Natural killer cell treated with Interleukin-12 subunit alpha and Interleukin-12 subunit beta and Interleukin-15 and Interleukin-18, amount 100 ng/mL, for 72 hours (primary cell): ENCODE measurements at places on chromosomes 7 and 10.
A peak's percentile ranks its signal among the peaks of the same experiment; 100 is the strongest.

DNA sequence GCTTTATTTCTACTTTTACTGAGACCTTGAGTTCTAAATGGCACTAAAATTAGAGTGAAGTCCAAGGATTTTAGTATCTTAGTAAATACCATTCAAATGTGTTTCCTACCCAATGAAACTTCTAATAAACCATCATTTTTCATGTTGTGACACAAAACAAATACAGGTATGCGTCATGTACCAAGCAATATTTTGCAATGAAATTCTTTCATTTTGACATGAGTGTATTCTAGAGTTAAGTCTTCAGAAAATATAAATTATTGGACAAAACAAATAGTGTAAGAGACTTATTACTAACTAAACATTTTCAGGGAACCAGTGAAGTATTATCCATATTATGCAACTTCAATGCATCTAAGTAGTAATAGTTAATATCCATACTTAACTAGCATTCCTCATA, 16.5 kb downstream of the HGF start:
- no peaks in the 10 kb centered on the region for H3K36me3 ChIP-seq
- H3K27ac ChIP-seq: no peak overlapping the region
- DNase-seq: no peak
- H3K27me3 ChIP-seq: no peaks in the 10 kb centered on the region
- H3K4me1 ChIP-seq: no peaks in the 10 kb centered on the region

DNA sequence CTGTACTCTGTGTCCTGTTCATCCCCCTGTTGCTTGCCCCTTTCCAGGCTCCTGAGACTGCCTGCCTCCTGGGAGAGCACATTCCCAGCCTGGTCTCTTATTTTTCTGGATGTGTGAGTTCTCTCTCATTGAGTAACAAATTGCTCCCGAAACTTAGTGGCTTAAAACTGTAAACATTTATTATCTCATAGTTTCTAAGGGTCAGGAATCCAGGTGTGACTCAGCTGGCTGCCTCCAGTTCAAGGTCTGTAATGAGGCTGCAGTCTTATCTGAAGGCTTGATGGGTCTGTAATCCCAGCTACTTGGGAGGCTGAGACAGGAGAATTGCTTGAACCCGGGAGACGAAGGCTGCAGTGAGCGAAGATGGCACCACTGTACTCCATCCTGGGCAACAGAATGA, 53.6 kb upstream of the PRR15 start:
- no peak for DNase-seq
- H3K27me3 ChIP-seq: no peaks in the 10 kb centered on the region
- no peak overlapping the region for H3K4me3 ChIP-seq

- peaks cover 8% of the 10 kb centered on the region for H3K4me1 ChIP-seq
- no peak overlapping the region for H3K27ac ChIP-seq
- H3K36me3 ChIP-seq: no peaks in the 10 kb centered on the region
- H3K27me3 ChIP-seq: peaks cover 17% of the 10 kb centered on the region
- no peak overlapping the region for H3K4me3 ChIP-seq
- no peak for DNase-seq
Measured at GRCh38 chr7:143210541-143210940, 11.3 kb upstream of the TAS2R40 start.

- H3K36me3 ChIP-seq: no peaks in the 10 kb centered on the region
- no peaks in the 10 kb centered on the region for H3K4me1 ChIP-seq
- no peak overlapping the region for H3K27ac ChIP-seq
- H3K27me3 ChIP-seq: no peaks in the 10 kb centered on the region
- DNase-seq: no peak
Measured at GRCh38 chr7:149748076-149748874, 25.1 kb downstream of the ZNF467 start.

GRCh38 chr10:96465599-96465998, 48.1 kb downstream of the TLL2 start:
- peaks cover 4% of the 10 kb centered on the region for H3K4me1 ChIP-seq
- H3K27ac ChIP-seq: no peak overlapping the region
- H3K36me3 ChIP-seq: peaks cover 2% of the 10 kb centered on the region

DNA sequence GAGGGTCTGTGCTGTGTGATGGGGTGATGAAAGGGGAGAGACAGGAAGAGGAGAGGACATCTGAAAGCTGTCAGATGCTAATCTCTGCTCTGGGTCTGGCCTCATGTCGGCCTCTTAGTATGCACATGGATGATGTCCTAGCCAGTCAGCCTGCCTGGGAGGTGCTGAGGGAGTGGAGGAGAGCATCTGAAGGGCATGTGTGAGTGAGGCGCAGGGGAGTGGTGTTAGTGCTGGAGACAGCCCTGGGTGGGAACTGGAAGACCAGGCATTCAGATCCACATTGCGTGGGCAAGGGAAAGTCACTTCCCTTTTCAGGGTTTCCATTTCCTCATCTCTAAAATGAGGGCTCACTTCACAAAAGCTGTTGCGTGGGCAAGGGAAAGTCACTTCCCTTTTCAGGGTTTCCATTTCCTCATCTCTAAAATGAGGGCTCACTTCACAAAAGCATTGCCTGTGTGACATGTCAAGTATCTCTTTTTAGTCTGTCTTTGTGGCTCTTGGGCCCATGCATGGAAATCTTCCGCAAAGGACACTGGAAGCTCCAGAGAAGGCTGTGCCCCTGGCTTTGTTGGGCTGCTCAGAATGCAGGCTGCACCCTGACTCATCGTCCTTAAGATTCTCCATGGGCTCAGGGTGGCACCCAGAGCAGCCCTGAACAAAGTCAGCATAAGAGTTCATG, 10.0 kb downstream of the SFTPD start:
- no peak for DNase-seq
- H3K4me3 ChIP-seq: no peak overlapping the region
- H3K36me3 ChIP-seq: no peaks in the 10 kb centered on the region
- H3K27ac ChIP-seq: no peak overlapping the region
- peaks cover 4% of the 10 kb centered on the region for H3K4me1 ChIP-seq

- H3K4me3 ChIP-seq: no peak overlapping the region
- H3K36me3 ChIP-seq: no peaks in the 10 kb centered on the region
- no peak overlapping the region for H3K27ac ChIP-seq
Measured at GRCh38 chr10:49625411-49625810, 11.6 kb downstream of the CHAT start.

DNA sequence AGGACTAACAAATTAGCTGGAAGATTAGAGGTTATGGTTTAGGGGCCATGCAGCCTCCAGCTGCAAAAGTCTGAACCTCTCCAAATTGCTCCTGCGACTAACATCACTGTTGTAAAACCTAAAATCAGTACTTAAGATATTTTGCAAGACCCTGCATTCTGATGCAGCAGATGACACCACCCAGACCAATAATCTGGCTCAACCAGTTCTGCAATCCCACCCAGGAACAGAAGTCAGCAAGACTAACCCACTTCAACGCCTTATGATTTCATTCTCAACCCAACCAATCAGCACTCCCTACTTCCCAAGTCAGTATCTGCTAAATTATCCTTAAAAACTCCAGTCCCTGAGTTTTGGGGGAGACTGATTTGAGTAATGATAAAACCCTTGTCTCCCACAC, 250.8 kb upstream of the MBL2 start:
- H3K4me1 ChIP-seq: peaks cover 3% of the 10 kb centered on the region
- H3K27ac ChIP-seq: no peak overlapping the region
- DNase-seq: no peak
- H3K36me3 ChIP-seq: peaks cover 5% of the 10 kb centered on the region
- H3K27me3 ChIP-seq: no peaks in the 10 kb centered on the region

GRCh38 chr7:108016841-108017775, 14.1 kb upstream of the LAMB1 start:
- H3K4me1 ChIP-seq: no peaks in the 10 kb centered on the region
- no peaks in the 10 kb centered on the region for H3K36me3 ChIP-seq
- no peak for DNase-seq
- peaks cover 10% of the 10 kb centered on the region for H3K27me3 ChIP-seq
- H3K27ac ChIP-seq: no peak overlapping the region

DNA sequence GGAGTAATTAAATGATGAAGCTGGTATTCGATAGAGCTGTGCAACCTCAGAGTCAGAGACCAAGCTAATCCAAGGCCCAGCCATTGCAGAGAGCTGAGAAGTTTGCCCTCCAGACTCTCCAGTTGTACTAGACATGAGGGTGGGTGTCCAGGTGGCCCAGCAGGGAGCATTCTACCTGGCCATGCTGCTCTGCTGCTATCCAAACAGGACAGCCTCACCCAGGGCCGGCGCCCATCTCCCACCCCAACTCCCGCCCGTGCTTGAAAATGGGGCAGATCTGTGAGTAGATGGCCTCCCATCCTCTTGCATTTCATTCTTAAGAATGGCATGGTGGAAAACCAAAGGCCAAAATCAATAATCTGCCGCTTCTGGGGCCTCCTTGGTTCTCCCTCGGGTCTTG, 124.2 kb downstream of the TCERG1L start:
- no peak overlapping the region for H3K27ac ChIP-seq
- no peak overlapping the region for H3K4me3 ChIP-seq
- H3K4me1 ChIP-seq: no peaks in the 10 kb centered on the region
- H3K36me3 ChIP-seq: no peaks in the 10 kb centered on the region
- peaks cover 32% of the 10 kb centered on the region for H3K27me3 ChIP-seq
- no peak for DNase-seq

GRCh38 chr7:93906267-93906666, at the start of gene GNGT1:
Gene GNGT1 (plus strand): TSS chr7:93906567. CDS start chr7:93906747, 180 bp downstream.
- DNase-seq: no peak
- H3K27ac ChIP-seq: no peak within 1 kb of the TSS
- no peaks in the 10 kb centered on the region for H3K36me3 ChIP-seq

- H3K4me3 ChIP-seq: no peak overlapping the region
- no peak overlapping the region for H3K27ac ChIP-seq
Measured at GRCh38 chr7:123562121-123562520, 4.5 kb upstream of the NDUFA5 start.

- no peak overlapping the region for H3K27ac ChIP-seq
- peaks cover 22% of the 10 kb centered on the region for H3K27me3 ChIP-seq
- no peak overlapping the region for H3K4me3 ChIP-seq
- H3K36me3 ChIP-seq: peaks cover 9% of the 10 kb centered on the region
- no peak for DNase-seq
Measured at GRCh38 chr10:51667678-51668335, 31.6 kb downstream of the CSTF2T start.

GRCh38 chr7:16261100-16261499, 160.2 kb downstream of the CRPPA start:
- no peak overlapping the region for H3K4me3 ChIP-seq
- H3K27me3 ChIP-seq: no peaks in the 10 kb centered on the region
- H3K27ac ChIP-seq: no peak overlapping the region
- H3K4me1 ChIP-seq: no peaks in the 10 kb centered on the region
- no peak for DNase-seq

DNA sequence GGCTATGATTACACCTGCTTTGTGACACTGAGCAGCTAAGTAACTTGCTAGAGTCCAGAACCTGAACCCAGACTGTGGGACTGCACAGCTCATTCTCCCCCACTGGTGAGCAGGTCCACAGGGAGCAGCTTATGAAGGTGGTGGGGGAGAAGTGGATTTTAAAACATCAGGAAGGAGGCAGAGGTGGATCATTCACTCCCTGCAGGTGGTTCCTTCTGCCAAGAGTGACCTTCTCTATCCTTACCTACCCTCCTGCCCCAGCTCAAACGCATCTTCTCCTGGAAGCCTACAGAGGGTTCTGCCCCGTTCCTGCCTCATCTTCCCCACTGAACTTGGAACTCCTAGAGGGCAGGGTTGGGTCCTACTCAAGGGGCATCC, 539 bp upstream of the FAM241B start:
- H3K27ac ChIP-seq: no peak overlapping the region
- H3K36me3 ChIP-seq: no peaks in the 10 kb centered on the region

DNA sequence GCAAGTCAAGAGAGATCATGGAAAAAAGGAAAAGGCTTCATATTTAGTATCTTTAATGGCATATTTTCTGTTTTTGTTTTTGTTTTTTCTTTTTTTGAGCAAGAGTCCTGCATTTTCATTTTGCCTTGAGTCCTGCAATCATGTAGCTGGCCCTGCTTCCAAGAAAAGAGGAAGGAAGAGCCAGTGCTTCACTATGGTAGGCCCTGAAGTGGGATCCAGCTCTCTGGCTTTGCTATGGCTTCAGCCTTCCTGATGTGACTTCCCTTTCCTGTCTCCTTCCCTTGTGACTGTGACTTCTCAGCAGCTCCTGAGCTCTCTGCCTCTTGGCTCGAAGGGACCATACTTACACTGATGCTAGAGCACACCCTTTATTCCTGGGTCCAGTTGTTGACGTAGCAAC, 512.3 kb downstream of the INHBA start:
- no peak overlapping the region for H3K27ac ChIP-seq
- no peak overlapping the region for H3K4me3 ChIP-seq
- no peaks in the 10 kb centered on the region for H3K4me1 ChIP-seq
- no peak for DNase-seq
- H3K27me3 ChIP-seq: no peaks in the 10 kb centered on the region

DNA sequence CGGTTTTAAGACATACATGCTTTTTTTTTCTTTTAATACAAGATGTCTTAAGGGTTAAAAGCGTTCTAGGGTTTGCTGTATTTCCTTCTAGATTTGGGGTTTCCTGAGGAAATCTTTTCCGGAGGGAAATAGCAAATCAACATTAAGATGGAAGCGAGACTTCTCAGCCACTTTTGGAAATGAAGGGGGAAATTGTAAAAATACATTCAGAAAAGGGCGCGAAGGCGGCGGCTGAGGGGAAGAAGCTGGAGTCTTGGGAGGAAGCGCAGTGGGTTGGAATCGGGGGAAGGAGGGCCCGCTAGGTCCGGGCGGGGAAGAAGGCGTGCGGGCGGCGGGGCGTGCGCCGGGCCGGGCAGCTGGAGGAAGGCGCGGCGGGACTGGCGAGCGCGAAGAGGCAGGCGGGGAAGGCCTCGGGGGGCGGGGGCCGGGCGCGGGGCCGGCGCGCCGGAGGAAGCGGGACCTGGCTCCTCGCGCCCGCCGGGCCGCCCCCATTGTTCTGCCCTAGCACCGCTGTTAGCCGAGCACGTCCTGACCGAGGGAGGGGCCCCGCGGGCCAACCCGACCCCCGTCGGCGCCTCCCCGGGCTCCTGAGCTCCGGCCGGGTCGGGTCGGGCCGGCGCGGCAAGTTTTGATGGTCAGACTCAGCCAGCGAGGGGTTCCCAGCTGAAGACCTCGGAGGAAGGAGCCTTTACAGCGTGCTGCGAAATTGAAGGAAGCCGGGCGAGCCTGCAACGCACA, 1.5 kb upstream of the SKIDA1 start:
- peak overlapping the region; percentile 95 for H3K4me3 ChIP-seq
- DNase-seq: no peak

- H3K27me3 ChIP-seq: no peaks in the 10 kb centered on the region
- H3K4me3 ChIP-seq: no peak overlapping the region
- no peaks in the 10 kb centered on the region for H3K36me3 ChIP-seq
- H3K4me1 ChIP-seq: no peaks in the 10 kb centered on the region
- DNase-seq: no peak
Measured at GRCh38 chr7:122212754-122213153, 68.7 kb upstream of the AASS start.

- no peak overlapping the region for H3K4me3 ChIP-seq
- DNase-seq: no peak
- H3K27ac ChIP-seq: no peak overlapping the region
- H3K27me3 ChIP-seq: no peaks in the 10 kb centered on the region
Measured at GRCh38 chr7:1861799-1862458, 191.9 kb downstream of the ELFN1 start.

DNA sequence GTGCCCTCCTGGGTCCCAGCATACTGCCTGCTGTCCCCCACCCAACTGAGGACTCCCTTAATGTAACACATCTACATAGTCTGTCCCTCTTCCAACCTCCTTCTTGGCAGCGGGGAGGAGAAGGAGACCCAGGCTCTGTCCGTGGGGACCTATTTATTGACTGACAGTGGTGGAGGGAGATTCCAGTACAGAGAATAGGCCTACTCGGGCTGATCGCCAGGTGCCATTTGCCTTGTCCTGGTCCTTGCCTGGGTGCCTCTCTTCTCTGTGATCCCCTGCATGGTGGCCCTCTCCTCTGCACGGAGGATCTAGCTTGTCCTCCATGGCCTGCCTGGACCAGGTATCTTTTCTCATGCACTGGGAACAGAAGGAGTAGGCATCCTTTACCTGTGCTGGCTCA, 17.0 kb downstream of the GHRHR start:
- H3K4me3 ChIP-seq: no peak overlapping the region
- peaks cover 14% of the 10 kb centered on the region for H3K27me3 ChIP-seq
- peaks cover 4% of the 10 kb centered on the region for H3K4me1 ChIP-seq
- DNase-seq: no peak
- no peak overlapping the region for H3K27ac ChIP-seq
